ENCODE measurements at places on chromosomes 13 and 19.

GRCh38 chr19:33407140-33407551, 33.6 kb downstream of the CEBPG start:
- DNase-seq = no peak

DNA sequence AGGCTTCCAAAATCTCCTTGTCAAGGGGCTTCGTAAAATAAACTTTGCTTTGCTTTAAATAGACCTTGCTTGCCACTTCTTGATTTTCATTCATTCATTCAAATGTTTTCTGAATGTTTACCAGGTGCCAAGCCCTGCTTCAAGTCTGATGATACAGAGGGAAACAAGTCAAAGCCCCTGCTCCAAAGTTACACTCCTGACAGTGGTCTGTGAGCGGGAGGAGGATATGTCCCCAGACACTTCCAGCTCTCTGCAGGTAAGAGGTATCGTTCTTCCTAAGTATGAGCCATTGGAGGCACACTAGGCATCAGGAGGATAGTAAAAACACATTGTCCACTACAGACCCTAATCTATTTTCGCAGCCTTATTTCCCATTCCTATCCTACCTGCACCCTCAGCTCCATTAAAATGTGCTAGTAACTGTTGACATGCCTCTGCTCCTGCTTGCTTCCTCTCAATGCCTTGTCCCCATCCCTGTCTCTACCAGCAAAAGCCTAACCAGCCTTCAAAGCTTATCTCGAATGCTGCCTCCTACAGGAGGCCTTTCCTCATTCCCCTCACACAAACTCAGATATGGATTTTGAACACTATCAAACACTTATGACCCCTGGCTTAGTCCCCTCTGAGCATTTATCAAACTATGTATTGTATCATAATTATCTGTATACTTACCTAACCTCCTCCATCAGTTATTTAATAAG, 6.2 kb upstream of the WBP4 start:
- no peak for DNase-seq

- no peak for DNase-seq
Observed at GRCh38 chr19:50924586-50924985, 13.4 kb upstream of the KLK4 start.

DNA sequence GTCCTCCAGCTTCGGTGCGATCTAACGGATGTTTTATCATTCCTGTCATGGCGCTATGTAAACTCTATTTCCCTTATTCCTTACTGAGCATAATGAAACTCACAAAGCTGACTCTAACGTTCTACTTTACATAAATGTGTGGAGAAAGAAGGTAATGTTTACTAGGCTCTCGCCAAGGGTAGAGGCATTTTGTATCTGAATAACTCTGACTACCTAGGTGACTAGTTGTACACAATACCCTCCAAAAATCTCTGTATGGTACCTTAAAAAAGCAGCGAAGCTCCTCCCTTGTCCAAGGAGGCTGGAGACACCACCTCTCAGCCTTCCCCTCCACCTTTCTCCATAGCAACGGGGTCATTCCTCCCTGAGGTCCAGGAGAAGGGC, 316 bp upstream of the ZNF530 start:
- DNase-seq = no peak

GRCh38 chr19:14006766-14007562, 844 bp upstream of the RFX1 start:
- DNase-seq = no peak

DNA sequence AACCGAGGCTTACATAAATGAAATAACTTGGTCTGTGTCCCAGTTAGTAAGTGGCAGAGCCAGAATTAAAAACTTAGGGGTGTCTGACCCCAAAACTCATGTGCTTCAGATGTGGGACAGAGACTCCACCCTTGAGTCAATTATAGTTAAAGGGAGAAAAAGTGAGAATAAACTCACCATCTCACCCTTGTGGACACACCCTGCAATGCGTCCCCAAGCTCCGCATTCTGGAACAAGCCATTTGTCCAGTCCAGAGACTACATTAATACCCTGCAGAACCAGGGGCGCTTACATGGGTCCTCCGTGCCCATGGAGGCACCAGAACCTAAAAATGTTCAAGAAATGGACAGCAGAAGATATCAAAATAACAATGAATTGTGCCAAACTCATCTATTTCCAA, 207.0 kb upstream of the ZNF507 start:
- DNase-seq = no peak

GRCh38 chr19:11538232-11539036, at the start of gene CNN1:
Gene CNN1, plus strand, starts transcription at chr19:11538851. Its CDS starts 77 bp downstream, at chr19:11538928.
- DNase-seq = no peak

GRCh38 chr19:6185835-6186834, 50.7 kb downstream of the ACSBG2 start:
- no peak for DNase-seq

DNA sequence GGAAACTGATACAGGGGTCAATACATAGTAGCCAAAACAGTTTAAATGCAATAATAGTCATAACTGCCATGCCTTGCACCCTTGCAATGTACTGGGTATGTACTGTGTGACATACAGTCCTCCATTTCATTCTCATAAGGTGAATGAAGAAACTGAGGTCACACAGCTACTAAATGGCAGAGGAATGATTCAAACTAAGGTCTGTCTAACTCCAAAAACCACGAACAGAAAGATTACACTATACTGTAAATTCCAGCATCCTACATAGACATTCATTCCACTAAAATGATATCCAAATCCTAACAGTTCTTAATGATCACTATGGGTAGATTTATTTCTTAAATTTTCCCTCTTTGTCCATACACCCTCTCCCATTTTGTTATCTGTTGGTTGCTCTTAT, 238.1 kb upstream of the SERP2 start:
- no peak for DNase-seq

GRCh38 chr19:56476093-56476492, 1.1 kb downstream of the ZNF667 start:
- no peak for DNase-seq

- DNase-seq = no peak
Observed at GRCh38 chr19:51978882-51979281, 7.8 kb downstream of the ZNF350 start.

DNA sequence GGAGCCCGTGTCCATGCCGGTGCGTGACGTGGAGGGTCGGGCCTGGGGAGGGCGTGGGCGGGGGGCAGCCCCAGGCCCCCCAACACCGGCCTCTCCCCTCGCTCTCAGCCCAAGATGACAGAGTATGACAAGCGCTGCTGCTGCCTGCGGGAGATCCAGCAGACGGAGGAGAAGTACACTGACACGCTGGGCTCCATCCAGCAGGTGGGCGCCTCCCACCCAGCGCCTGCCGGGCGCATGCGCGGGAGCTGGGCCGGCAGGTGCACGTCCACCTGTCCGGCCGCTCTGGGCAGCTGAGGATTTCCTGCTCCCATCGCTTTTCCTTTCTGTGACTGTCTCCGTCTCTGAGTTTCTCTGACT, 49.8 kb downstream of the VAV1 start:
- DNase-seq = no peak

DNA sequence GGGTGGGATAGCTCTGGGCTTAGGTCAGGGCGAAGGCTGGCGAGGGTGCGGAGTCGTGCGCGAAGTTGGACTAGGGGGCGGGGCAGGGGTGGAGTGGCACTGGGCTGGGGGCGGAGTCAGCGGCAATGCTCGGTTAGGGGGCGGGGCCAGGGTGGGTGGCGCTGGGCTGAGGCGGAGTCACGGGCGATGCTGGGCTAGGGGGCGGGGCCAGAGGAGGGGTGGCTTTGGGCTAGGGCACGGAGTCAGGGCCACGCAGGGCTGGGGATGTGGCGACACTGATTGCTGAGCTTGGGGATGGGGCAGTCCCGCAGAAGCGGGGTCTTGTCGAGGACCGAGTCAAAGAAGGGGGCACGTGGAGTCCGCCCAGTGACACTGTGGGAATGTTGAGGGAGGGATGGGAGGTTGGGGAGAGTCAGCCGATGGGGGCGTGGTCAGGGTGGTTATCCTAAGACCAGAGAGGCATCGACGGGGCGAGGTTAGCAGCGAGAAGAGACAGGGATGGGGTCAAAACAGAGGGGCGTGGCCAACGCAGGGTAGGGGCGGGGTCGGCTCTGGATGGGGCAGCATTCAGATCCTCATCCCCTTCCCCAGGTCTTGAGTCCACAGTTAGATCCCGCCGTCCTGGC, 8.7 kb downstream of the HOMER3 start:
- DNase-seq = peak; percentile 79
